Fibroblast of gingiva (primary cell): ENCODE measurements at places on chromosomes 2 and 18.
A peak's percentile ranks its signal among the peaks of the same experiment; 100 is the strongest.

- no peak for DNase-seq
Measured at GRCh38 chr2:114461116-114461515, 18.7 kb downstream of the DPP10 start.

GRCh38 chr18:59141294-59142068 is 1.8 kb downstream of the SEC11C start:
- no peak for DNase-seq

DNA sequence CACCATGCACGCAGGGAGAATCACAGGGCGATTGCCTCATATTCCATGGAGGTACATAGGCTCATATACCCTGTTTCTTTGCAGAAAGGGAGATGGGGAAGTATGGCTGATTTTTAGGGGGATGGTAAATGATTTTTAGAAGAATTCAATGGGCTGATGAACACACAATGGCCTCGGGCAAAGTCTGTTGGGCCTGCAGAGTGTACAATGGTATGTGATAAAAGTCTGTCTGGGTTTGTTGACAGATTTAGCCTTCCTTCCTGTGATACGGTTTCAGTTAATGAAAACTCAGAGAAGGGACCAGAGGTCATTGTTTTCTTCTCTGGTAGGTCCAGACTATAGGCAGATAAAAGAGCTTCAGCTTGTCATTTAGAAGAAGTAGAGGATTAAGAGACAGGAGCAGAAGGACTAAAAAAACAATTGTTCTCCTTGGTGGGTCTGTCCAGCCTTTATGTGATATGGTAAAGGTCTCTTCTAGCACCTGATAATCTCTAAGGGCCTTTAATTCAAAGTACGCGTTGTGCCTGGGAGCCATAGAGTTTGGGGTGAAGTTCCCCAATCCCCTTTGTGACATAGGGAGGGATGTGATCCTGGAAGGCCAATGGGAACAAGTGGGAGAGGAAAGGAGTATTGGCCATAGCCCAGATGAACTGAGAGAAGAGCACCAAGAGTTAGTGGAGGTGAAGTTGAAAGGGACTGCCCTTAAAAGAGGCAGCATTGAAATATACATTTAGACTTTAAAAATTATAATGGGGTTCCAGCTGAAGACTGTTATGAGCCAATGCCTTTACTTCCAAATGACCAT is 107.5 kb upstream of the SERPINE2 start:
- no peak for DNase-seq

GRCh38 chr2:61253136-61253535 is 91.1 kb downstream of the C2orf74 start:
- no peak for DNase-seq

- DNase-seq, result peak; percentile 7
Measured at GRCh38 chr2:42196403-42197267, 27.5 kb downstream of the EML4 start.

- DNase-seq, result no peak
Measured at GRCh38 chr18:23487738-23488570, 15.4 kb upstream of the RMC1 start.

DNA sequence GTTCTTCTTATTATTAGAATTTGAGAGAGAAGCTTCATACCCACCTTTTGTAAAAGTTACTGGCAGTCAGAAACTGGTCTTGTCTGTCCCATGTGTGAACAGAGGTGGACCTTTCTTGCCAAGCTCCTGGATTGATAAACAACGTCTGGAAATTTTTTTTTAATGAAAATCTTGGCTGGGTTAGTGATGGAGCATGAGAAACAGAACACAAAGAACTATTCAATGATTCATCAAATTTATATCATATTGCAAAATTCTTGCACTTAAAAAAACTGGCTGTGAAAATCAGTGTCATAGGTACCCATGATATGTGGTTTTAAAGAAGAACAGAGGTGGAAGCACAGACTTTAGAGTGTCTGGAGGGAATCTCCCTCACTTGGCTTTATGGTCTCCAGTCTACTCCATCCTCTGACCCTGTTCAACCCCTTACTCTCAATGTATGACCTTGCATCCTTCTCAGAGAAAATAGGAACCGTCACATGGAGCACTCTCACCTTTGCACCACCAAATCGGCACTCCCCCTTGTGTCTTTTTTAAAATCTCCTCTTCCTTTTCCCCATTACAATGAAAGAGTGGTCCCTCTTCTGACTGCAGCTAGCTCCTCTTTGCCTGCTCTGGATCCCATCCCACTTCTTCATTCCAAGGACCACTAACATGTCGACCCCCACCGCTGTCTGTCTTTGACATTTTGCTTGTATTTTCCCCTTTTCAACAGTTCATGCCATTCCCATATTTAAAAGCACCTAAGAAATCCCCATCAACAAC is 58.2 kb downstream of the COPS8 start:
- peak; percentile 85 for DNase-seq
